ENCODE measurements at places on chromosomes 3 and 15. TPM values are rescaled to one million over a fixed set of nuclear protein-coding genes. Genes with fewer than 3 reads are reported as not detected.

Gene SMCO1
- total RNA-seq = not detected

DNA sequence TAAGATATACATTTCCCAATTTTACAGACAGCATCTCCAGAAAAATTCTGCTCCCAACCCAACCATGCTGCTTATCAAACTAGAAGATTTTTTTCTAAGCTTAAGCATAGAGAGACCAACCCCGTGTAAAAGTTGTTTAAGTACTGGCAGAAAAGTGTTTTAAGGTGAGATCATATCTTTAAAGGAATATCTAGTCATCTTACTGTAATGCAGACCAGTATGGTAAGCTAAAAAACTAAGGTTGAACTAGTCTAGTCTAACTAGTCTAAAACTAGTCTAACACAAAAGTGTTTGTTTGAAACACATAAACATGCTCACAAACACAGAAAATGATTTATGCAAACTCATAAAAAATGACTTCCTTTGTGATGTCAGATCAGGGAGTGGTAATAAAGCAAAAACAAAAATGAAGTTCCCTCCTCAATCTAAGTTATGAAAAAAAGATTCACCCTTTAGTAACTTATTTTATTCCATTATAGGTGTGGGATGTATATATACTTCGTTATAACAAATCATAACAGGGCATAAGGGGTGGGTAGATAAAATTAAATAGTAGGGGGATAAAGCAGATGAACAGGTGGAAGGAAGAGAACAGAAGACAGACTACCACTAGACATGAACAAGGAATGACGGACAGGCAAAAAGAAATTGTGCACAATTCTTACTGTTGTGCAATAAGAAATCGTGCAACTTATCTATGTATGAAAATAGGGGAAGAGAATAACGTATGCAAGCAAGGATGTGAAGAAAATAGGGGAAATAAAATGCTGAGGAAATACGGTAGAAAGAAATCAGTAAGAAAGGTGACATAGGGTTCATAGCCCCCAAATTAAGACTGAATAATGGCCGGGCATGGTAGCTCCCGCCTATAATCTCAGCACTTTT lies 10.0 kb downstream of the MYO5A start:
- no peak overlapping the region for H3K4me3 ChIP-seq
- DNase-seq = no peak
- no peaks in the 10 kb centered on the region for H3K27me3 ChIP-seq
- H3K36me3 ChIP-seq = no peaks in the 10 kb centered on the region

Gene CCNL1
- total RNA-seq = 127 TPM

DNA sequence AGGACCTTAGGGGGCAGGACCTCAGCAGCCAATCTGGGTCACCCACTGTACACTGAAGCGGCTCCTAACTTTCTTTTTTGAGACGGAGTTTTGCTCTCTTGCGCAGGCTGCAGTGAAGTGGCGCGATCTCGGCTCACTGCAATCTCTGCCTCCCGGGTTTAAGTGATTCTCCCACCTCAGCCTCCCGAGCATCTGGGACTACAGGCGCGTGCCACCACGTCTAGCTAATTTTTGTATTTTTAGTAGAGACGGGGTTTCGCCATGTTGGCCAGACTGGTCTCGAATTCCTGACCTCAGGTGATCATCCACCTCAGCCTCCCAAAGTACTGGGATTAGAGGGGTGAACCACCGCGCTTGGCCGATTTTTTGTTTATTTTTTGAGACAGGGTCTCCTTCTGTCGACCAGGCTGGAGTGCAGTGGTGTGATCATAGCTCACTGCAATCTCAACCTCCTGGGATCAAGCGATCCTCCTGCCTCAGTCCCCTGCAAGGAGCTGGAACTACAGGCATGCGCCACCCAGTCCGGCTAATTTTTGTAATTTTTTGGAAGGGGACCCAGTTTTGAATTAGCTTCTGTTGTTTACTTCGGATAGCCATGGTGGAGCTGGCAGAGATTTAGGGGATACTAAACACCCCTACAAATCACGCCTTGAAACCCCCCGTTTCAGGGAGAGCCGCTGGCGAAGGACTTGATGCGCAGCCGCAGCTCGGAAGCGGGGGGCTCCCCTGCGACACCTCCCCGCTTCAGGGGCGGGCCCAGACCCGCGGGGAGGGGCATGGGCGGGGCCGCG lies 1.5 kb upstream of the CLK3 start:
- peak overlapping the region; percentile 12 for H3K27ac ChIP-seq
- H3K36me3 ChIP-seq = no peaks in the 10 kb centered on the region

Measured in neural crest cell (in vitro differentiated cells).